ENCODE measurements at places on chromosomes 4 and X. TPM values are rescaled to one million over a fixed set of nuclear protein-coding genes. Genes with fewer than 3 reads are reported as not detected.

CLDN24 gene
- total RNA-seq: not detected

ADH4 gene
- not detected for total RNA-seq

- H3K27me3 ChIP-seq: no peaks in the 10 kb centered on the region
- H3K36me3 ChIP-seq: no peaks in the 10 kb centered on the region
- no peak overlapping the region for H3K27ac ChIP-seq
- no peak overlapping the region for H3K4me3 ChIP-seq
- DNase-seq: no peak
These were observed 360.2 kb downstream of the ZIC3 start for GRCh38 chrX:137926090-137926489.

DNA sequence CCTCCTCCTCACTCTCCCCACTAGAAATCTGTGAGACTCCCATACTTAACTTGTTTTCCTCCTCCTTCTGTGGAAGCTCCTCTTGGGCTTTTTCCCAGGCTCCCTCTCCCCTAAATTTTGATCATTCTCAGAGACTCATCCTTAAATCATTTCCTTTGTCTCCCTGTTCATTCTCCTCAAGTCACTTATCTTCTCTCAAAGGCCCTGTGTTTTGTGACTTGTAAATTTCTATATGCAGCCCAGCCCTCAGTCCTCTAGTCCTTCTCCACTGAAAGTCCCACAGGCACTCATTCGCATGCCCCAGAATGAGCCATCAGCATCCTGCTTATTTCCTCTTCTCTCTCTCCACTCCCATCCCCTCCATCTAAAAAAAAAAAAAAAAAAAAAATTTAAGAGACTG is 171.8 kb downstream of the SOWAHB start:
- H3K27ac ChIP-seq: no peak overlapping the region
- no peaks in the 10 kb centered on the region for H3K4me1 ChIP-seq
- no peak for DNase-seq
- H3K27me3 ChIP-seq: peaks cover 4% of the 10 kb centered on the region

- H3K36me3 ChIP-seq: no peaks in the 10 kb centered on the region
- no peak for DNase-seq
- no peaks in the 10 kb centered on the region for H3K27me3 ChIP-seq
- no peak overlapping the region for H3K4me3 ChIP-seq
- H3K27ac ChIP-seq: no peak overlapping the region
These were observed 57.0 kb upstream of the PLAC8 start for GRCh38 chr4:83171436-83172039.

DNA sequence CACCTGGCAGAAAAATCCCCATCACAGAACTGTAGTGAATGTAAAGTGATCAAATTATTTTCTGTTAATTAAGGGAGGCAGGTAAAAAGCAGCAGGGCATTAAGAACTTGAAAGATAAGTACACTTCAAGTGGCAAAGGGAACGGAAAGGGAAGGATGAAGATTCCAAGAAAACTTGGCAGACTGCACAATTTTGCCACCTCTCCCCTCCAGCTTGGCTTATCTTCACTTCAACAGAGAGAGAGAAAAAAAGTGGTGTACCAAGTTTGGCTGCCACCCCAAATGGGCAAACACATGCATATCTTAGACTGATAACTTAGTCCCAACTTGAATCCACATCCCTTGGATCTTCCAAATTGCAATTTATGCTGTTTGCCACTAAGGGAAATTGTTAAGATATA is 598.1 kb upstream of the ACTRT1 start:
- no peaks in the 10 kb centered on the region for H3K36me3 ChIP-seq
- no peaks in the 10 kb centered on the region for H3K4me1 ChIP-seq
- H3K4me3 ChIP-seq: no peak overlapping the region
- DNase-seq: no peak
- no peaks in the 10 kb centered on the region for H3K27me3 ChIP-seq

PAGE1 gene
- total RNA-seq: not detected

- H3K4me3 ChIP-seq: peak overlapping the region; percentile 80
- no peaks in the 10 kb centered on the region for H3K36me3 ChIP-seq
- peak; percentile 5 for DNase-seq
- no peaks in the 10 kb centered on the region for H3K27me3 ChIP-seq
- H3K4me1 ChIP-seq: no peaks in the 10 kb centered on the region
These were observed 32.1 kb upstream of the GLRA2 start for GRCh38 chrX:14497184-14497666.

GRCh38 chrX:54413753-54414152 is 26.5 kb upstream of the TSR2 start:
- H3K27ac ChIP-seq: no peak overlapping the region
- H3K36me3 ChIP-seq: no peaks in the 10 kb centered on the region
- DNase-seq: no peak
- H3K27me3 ChIP-seq: no peaks in the 10 kb centered on the region
- H3K4me3 ChIP-seq: no peak overlapping the region

GRCh38 chr4:80412322-80412721 is 76.8 kb downstream of the CFAP299 start:
- DNase-seq: no peak
- no peaks in the 10 kb centered on the region for H3K36me3 ChIP-seq
- H3K27me3 ChIP-seq: peaks cover 5% of the 10 kb centered on the region

DNA sequence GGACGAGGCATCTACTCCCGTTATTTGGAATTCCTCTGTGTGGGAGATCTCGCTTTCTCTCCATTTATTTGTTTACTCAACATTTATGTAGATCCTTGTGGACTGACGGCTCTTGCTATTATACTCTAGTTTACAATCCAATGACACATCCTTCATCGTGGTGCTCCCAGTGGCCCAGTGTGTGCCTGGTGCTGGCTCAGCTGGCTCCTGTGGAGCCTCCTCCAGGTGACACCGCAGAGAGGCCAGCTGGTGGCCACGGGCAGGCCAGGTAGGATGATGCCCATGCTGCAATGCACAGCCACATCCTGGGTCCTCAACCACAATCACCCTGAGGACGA is 84.0 kb upstream of the AFAP1 start:
- H3K27ac ChIP-seq: no peak overlapping the region
- no peak for DNase-seq
- no peaks in the 10 kb centered on the region for H3K27me3 ChIP-seq
- H3K36me3 ChIP-seq: no peaks in the 10 kb centered on the region

DNA sequence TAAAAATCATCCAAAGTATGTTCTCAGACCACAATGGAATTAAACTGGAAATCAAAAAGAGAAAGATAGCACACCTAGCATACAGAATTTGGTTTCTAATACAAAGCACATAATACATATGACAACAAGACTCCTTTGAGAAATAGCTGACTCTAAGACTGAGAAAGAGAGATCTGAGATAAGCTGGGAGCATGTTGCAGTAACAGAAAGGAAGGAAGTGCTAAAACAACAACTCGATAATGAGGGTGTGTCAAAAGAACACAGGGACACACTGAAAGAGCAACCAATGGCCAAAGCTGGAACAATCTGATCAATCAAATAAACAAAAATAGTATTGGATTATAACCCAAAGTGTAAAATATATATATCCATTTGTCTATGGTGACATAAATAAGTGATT is 586.6 kb downstream of the C4orf33 start:
- no peaks in the 10 kb centered on the region for H3K4me1 ChIP-seq
- no peaks in the 10 kb centered on the region for H3K27me3 ChIP-seq
- no peak for DNase-seq
- no peaks in the 10 kb centered on the region for H3K36me3 ChIP-seq

PCDH11X gene
- total RNA-seq: not detected

GRCh38 chr4:67333664-67334063 is 211.6 kb downstream of the CENPC start:
- H3K4me1 ChIP-seq: no peaks in the 10 kb centered on the region
- H3K27me3 ChIP-seq: no peaks in the 10 kb centered on the region
- H3K36me3 ChIP-seq: no peaks in the 10 kb centered on the region
- H3K4me3 ChIP-seq: no peak overlapping the region
- H3K27ac ChIP-seq: no peak overlapping the region

- no peaks in the 10 kb centered on the region for H3K27me3 ChIP-seq
- DNase-seq: no peak
- no peaks in the 10 kb centered on the region for H3K36me3 ChIP-seq
- no peak overlapping the region for H3K4me3 ChIP-seq
- peak overlapping the region; percentile 80 for H3K27ac ChIP-seq
- peaks cover 3% of the 10 kb centered on the region for H3K4me1 ChIP-seq
These were observed 637 bp downstream of the AMER1 start for GRCh38 chrX:64204701-64205440.

SH3TC1 gene
- 125 TPM for total RNA-seq

GRCh38 chr4:120723105-120723504 is 199.4 kb downstream of the PRDM5 start:
- DNase-seq: no peak
- H3K27me3 ChIP-seq: no peaks in the 10 kb centered on the region
- no peak overlapping the region for H3K4me3 ChIP-seq
- no peaks in the 10 kb centered on the region for H3K4me1 ChIP-seq

EXOSC9 gene
- total RNA-seq: 59.4 TPM

- no peak overlapping the region for H3K4me3 ChIP-seq
- H3K36me3 ChIP-seq: no peaks in the 10 kb centered on the region
- DNase-seq: no peak
These were observed 1119.6 kb downstream of the PCDH18 start for GRCh38 chr4:136412708-136413107.

MAGEB1 gene
- total RNA-seq: not detected

GRCh38 chr4:3184725-3185124 is 64.2 kb upstream of the MSANTD1 start:
- H3K4me1 ChIP-seq: no peaks in the 10 kb centered on the region
- peaks cover 67% of the 10 kb centered on the region for H3K36me3 ChIP-seq
- no peak overlapping the region for H3K4me3 ChIP-seq
- no peak for DNase-seq

ADRA2C gene
- not detected for total RNA-seq

DNA sequence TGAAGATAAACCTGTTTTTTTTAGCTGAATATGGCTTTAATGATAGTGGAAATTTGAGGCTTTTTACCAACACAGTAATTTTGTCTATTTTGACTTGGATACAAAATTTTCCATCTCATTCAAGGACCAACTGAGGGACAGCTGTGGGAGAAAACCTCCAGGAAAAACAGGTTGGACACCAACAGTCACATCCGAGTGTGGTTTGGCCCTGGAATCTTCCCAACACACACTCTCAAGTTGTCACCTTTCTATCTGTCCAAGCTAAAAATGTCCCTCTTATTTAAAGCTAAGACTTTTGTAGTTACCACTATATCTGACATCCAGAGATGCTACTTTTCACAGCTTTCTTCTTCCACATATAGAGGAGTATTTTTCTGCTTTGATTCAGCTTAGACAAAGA is 404.9 kb downstream of the PCDH7 start:
- H3K27me3 ChIP-seq: no peaks in the 10 kb centered on the region
- H3K4me1 ChIP-seq: no peaks in the 10 kb centered on the region
- H3K27ac ChIP-seq: no peak overlapping the region
- H3K4me3 ChIP-seq: no peak overlapping the region
- no peak for DNase-seq

MAGEA8 gene
- total RNA-seq: not detected

MAGEB5 gene
- total RNA-seq: not detected

DNA sequence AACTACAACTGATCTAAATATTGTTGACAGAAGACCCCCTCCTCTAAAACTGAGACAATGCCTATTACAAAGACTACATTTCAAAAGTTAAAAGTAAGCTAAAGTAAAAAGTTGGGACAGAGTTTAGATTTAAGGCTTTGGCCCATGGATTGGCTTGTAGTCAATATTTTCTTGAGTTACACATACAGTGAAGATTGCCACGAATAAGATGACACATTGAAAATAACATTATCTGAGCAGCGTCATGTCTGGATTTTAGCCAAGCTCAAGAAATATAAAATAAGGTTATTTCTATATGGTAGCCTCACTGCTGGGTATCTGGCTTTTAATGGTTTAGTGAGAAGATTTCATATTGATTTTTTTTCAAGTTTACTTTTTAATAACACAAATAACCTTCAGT is 266.2 kb upstream of the LDB2 start:
- no peak overlapping the region for H3K4me3 ChIP-seq
- no peaks in the 10 kb centered on the region for H3K27me3 ChIP-seq

DNA sequence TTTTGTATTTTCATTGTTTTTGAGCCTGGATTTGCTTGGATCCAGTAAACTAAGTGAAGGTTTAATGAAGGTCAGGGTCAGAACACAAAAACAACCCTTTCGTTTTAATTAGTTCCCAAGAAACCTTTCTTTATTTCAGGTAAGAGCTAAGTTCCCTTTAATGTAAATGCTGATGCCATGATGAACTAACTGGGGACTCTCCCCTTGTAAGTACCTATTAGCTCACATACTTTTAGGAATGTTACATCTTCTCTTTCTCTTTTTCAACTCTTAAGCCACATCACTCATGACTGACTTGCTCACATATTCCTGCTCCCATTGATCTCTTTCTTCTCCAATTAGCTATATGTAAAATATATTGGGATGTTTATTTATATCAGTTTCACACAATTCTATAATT is 673.1 kb upstream of the CPEB2 start:
- no peaks in the 10 kb centered on the region for H3K4me1 ChIP-seq
- H3K27me3 ChIP-seq: no peaks in the 10 kb centered on the region
- no peak overlapping the region for H3K4me3 ChIP-seq
- H3K36me3 ChIP-seq: no peaks in the 10 kb centered on the region
- no peak overlapping the region for H3K27ac ChIP-seq

- H3K4me3 ChIP-seq: no peak overlapping the region
- H3K27ac ChIP-seq: no peak overlapping the region
- no peak for DNase-seq
- H3K36me3 ChIP-seq: peaks cover 36% of the 10 kb centered on the region
- no peaks in the 10 kb centered on the region for H3K4me1 ChIP-seq
These were observed 519.9 kb downstream of the IL15 start for GRCh38 chr4:142156256-142156655.

GRCh38 chr4:114178392-114178791 is 198.9 kb upstream of the ARSJ start:
- H3K36me3 ChIP-seq: no peaks in the 10 kb centered on the region
- no peak overlapping the region for H3K27ac ChIP-seq
- no peaks in the 10 kb centered on the region for H3K4me1 ChIP-seq
- no peak for DNase-seq

GRCh38 chrX:144730471-144730870 is 516.8 kb upstream of the SPANXN1 start:
- H3K36me3 ChIP-seq: no peaks in the 10 kb centered on the region
- no peak for DNase-seq
- no peak overlapping the region for H3K4me3 ChIP-seq
- no peaks in the 10 kb centered on the region for H3K27me3 ChIP-seq

GRCh38 chr4:118865091-118865708 is 23.5 kb upstream of the SYNPO2 start:
- DNase-seq: no peak
- H3K4me3 ChIP-seq: no peak overlapping the region
- no peaks in the 10 kb centered on the region for H3K27me3 ChIP-seq
- H3K36me3 ChIP-seq: no peaks in the 10 kb centered on the region
- H3K4me1 ChIP-seq: no peaks in the 10 kb centered on the region

DNA sequence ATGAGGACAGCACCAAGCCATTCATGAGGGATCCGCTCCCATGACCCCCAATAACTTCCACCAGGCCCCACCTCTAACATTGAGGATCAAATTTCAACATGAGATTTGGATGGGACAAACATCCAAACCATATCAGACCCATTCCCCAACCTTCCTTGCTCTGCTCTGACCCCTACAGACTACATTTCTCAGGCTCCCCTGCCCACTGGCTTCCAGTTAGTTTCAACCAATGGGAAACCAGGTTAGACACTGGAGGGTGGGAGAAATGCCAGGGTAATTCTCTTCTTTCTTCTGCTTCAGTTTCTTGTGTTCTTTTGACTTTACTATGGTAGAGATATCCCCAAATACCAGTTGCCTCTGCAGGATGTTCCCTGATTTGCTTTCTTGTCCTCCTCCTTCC is 125.7 kb downstream of the CLCN4 start:
- H3K4me3 ChIP-seq: no peak overlapping the region
- H3K36me3 ChIP-seq: no peaks in the 10 kb centered on the region
- no peaks in the 10 kb centered on the region for H3K4me1 ChIP-seq
- no peak overlapping the region for H3K27ac ChIP-seq
- DNase-seq: no peak
- no peaks in the 10 kb centered on the region for H3K27me3 ChIP-seq

ASMT gene
- total RNA-seq: not detected
